ENCODE measurements at places on chromosomes 1 and 21. TPM values are rescaled to one million over a fixed set of nuclear protein-coding genes. Genes with fewer than 3 reads are reported as not detected.
A peak's percentile ranks its signal among the peaks of the same experiment; 100 is the strongest.

- DNase-seq: peak; percentile 94
Observed at GRCh38 chr1:219660666-219661463, 48.0 kb upstream of the ZC3H11B start.

TRIM45 gene
- total RNA-seq: 6.3 TPM

DNA sequence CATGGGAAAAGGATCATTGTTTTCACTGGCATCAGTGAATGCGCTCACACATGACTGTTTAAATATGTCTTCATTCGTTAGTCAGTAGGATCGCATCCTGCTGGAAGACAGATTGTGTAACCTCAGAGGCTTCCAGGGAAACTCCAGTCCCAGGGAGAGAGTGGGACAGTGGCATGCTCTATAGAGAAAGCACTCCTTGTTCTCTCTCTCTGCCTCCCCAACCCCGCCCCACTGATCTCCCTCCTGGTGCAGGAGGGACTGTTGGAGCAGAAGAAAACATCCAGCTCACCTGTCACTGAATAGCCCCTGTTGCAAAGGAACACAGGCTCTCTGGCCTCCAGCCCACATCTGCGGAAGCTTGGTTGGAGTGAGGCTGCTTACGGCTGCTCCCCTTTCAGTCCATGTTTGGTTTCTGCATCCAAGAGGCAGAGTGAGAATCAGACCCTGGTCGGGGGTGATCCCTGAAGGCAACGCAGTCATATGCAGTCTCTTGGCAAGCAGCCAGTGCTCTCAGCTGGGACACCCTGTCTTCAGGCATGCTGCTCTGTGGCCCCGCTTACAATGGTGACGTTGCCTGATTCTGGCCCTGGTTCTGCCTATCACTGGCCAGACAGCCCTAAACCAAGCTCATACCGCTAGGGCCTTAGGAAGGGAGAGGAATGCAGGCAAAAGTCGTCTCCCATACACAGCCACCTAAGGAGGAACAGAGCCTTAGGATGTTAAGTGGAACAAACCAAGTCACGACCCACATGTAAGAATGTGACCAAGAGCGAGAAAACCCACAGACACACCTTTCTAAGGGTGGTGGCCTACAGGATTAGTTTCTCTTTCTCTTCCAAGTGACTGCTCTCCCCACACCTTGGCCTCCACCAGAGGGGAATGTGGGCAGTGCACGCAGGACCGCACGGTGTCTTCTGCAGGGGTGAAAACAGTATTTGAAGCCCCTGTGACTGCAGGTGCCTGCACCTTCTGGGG lies 39.7 kb downstream of the BACE2 start:
- no peak for DNase-seq

- DNase-seq: no peak
Observed at GRCh38 chr1:180571832-180572636, 13.3 kb downstream of the OVAAL start.

DNA sequence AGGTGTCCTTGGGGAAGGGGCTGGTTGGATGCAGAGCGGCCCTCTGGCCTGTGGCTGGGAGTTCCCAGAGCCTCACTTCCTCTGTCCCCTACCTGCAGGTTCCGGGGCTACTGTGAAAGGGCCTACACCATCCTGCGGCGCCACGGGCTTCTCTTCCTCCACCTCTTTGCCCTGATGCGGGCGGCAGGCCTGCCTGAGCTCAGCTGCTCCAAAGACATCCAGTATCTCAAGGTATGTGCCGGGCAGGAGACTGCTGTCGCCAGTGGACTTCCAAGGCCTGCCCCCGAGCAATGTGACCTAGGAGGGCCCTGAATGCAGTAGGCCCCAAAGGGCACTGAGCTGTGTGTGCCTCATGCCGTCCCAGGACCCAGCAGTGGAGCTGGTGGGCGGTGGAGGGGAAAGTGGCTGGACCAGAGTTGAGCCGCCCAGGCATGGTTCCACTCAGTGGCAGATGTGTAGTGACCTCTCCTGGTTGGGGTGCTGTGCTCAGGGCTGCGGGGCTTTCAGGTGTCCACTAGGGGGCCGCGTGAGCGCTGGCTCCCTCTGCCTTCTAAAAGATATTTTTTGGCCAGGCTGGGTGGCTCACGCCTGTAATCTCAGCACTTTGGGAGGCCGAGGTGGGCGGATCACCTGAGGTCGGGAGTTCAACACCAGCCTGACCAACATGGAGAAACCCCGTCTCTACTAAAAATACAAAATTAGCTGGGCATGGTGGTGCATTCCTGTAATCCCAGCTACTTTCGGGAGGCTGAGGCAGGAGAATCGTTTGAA lies 73.4 kb downstream of the PIK3CD start:
- DNase-seq: no peak

BSND gene
- not detected for total RNA-seq

- DNase-seq: no peak
Observed at GRCh38 chr1:44073528-44073927, 42.3 kb upstream of the SLC6A9 start.

DNA sequence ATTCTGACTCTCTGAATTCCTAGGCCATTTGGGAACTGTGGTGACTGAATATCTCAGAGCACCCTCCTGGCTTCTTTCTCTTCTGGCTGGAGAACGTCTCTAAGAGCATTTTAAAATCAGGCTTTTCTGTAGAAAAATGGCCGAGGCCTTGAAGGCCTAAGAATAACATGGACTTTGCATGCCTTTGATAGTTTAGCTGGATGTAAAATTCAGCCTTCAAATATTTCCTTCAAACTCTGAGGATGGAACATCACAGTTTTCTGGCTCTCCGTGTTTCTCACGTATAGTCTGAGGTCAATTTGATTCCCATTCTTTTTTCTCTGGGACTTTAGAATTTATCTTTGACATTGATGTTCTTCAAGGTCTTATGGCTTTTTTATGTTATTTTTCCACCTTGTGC lies 34.0 kb downstream of the ARHGEF16 start:
- no peak for DNase-seq

- DNase-seq: no peak
Observed at GRCh38 chr1:175150596-175151319, 41.8 kb downstream of the KIAA0040 start.

DNA sequence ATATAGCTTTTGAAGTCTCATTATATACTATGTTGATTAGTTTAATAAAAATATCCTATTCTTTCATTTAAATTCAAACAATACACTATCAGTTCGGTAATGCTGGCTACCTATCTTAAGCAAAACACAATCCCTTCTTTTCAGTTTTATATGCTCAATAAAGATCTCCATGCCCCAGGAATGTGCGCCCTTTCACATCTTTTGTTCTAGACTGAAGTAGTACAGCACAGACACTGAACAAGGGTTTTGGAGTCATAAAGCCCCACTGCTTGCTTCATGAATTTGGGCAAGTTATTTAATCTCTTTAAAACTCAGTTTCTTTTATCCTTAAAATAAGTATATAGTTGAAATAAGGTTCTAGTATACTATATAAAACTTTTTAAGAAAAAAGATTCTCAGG lies 22.4 kb downstream of the SYDE2 start:
- DNase-seq: no peak

- DNase-seq: no peak
Observed at GRCh38 chr21:34205811-34206571, 132.6 kb downstream of the MRPS6 start.

DNA sequence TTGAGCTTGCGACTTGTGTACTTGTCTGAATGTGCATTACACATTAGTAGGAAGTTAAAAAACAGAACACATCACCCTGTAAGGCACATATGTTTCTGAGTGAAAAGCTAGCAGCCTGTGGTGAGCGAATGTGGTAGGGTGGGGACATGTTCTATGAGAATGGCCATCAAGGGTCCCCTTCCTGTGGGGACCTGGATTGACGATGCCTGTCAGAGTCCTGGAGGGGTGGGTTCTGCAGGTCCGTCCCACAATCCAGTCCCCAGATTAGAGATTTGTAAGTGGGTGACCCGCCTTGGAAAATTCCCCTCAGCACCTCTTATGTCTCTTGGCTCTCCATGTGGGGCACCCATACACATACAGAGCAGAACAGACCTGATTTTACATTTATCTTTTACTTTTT lies 40.0 kb downstream of the MTARC1 start:
- no peak for DNase-seq

Measured in osteocyte (in vitro differentiated cells).